ENCODE measurements at places on chromosomes 5 and 9. TPM values are rescaled to one million over a fixed set of nuclear protein-coding genes. Genes with fewer than 3 reads are reported as not detected.
A peak's percentile ranks its signal among the peaks of the same experiment; 100 is the strongest.

GRCh38 chr9:16135968-16136367 is 583.1 kb downstream of the CCDC171 start:
- no peak for DNase-seq

GRCh38 chr5:2680979-2681378 is 70.5 kb downstream of the IRX2 start:
- DNase-seq, result no peak

DNA sequence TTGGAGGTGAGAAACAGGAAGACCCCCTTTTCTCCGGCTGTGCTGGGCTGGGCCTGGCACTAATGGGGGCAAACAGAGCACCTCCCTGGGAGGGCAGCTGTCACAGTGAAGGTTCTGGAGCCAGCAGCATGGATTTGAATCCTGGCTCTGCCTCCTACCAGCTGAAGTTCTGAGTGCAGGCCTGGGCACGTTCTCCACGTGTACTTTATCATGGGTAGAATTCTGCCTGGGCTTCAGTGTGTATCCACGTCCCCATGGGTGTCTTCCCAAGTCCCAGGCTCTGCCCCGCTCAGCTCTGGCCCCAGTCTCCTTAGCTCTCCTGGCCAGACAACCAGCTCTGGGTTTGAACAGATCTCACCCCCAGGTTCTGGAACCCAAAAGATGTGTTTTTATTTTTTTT is 223.2 kb downstream of the PBX3 start:
- DNase-seq, result peak; percentile 57

DNA sequence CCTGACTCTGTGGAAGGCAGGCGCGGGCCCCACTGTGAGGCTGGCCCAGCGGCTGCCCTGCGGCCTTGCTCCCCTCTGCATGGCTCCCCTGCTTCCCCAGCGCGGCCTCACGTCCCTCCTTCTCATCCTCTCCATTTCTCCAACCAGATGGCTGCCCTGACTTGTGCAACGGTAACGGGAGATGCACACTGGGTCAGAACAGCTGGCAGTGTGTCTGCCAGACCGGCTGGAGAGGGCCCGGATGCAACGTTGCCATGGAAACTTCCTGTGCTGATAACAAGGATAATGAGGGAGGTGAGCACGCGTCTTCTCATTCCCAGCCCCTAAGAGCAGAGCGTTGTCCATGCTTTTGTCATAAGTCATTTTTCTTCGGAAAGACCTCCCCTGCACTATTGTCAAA is 129.0 kb upstream of the WWC1 start:
- no peak for DNase-seq

DNA sequence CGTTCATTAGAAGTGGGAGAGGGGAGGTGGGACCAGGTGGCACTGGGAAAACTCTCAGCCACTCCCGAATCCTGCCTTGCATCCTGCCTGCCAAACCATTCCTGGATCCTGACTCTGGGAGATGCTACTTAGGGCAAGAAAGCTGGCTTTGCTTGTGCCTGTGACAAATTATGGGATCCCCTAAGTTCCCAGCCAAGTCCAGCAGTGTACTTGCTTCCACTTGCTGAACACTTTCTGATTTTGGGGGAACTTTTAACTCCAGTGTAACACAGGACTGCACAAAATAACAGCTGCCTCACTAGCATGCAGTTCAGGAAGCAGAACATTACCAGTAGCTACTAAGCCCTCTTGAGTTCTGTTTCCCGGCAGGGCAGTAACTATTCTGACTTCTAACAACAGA is 12.5 kb upstream of the NKX2-5 start:
- no peak for DNase-seq

DNA sequence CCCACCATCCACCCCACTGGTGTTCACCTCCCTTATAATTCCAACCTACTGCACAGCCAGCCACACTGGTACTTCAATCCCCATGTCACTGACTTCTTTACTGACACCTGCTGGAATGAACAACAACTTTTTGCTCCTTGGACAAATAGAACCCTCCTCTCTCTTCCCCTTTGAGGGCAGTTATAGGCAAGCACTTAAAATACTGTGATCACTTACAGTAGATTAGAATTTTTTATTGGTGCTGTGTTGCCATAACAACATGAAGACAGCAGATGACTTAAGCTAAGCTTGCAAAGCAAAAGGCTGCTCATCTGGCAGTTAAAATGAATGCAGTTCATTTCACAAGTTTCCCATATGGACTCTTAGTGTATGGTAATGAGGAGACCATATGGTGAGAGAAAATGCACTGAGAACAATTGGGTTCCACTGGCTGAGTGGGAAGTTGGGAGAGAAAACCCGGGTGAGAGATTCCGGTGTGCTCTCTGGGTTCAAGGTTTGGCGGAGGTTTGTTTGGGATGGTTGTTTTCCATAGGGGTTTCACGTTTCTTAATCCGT is 374.3 kb downstream of the EBF1 start:
- DNase-seq, result peak; percentile 4

- DNase-seq, result peak; percentile 51
These were observed 38.3 kb upstream of the CKMT2 start for GRCh38 chr5:81194633-81195334.

DNA sequence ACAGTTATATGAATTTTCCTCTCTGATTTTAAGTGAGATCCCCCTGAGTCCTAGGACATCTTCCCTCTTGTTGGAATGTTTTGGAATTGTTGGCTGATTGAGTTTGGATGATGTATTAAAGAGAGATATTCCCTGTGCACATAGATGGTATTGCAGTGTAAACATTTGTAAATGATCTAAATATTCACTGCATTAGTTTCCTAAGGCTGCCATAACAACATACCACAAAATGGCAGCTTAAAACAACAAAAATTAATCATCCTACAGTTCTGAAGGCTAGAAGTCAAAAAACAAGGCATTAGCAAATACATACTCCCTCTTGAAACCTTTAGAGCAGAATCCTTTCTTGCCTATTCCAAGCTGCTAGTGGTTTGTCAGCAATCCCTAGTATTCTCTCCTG is 38.0 kb upstream of the MROH2B start:
- no peak for DNase-seq

DNA sequence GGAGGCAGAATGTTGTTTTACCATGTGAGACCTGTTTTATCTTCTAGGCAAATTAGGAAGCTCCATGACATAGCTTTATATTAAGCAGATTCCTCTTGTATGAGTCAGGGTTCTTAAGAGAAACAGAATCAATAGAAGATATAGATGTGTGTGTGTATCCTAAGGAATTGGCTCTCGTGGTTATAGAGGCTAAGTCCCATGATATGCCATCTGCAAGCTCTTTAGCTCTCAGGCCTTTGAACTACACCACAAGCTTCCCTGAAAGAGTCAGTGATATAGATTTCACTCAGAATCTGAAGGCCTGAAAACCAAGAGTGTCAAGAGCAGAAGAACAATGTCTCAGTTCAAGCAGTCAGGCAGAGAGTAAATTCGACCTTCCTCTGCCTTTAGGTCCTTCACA is 365.8 kb upstream of the ZNF608 start:
- peak; percentile 36 for DNase-seq

- no peak for DNase-seq
These were observed 2222.7 kb upstream of the WWC1 start for GRCh38 chr5:166068547-166069335.

- DNase-seq, result no peak
These were observed 34.9 kb upstream of the TEK start for GRCh38 chr9:27073841-27074728.

- DNase-seq, result no peak
These were observed 62.0 kb downstream of the CAVIN4 start for GRCh38 chr9:100639854-100640253.

- no peak for DNase-seq
These were observed 27.6 kb downstream of the UBE2QL1 start for GRCh38 chr5:6476313-6476661.

DNA sequence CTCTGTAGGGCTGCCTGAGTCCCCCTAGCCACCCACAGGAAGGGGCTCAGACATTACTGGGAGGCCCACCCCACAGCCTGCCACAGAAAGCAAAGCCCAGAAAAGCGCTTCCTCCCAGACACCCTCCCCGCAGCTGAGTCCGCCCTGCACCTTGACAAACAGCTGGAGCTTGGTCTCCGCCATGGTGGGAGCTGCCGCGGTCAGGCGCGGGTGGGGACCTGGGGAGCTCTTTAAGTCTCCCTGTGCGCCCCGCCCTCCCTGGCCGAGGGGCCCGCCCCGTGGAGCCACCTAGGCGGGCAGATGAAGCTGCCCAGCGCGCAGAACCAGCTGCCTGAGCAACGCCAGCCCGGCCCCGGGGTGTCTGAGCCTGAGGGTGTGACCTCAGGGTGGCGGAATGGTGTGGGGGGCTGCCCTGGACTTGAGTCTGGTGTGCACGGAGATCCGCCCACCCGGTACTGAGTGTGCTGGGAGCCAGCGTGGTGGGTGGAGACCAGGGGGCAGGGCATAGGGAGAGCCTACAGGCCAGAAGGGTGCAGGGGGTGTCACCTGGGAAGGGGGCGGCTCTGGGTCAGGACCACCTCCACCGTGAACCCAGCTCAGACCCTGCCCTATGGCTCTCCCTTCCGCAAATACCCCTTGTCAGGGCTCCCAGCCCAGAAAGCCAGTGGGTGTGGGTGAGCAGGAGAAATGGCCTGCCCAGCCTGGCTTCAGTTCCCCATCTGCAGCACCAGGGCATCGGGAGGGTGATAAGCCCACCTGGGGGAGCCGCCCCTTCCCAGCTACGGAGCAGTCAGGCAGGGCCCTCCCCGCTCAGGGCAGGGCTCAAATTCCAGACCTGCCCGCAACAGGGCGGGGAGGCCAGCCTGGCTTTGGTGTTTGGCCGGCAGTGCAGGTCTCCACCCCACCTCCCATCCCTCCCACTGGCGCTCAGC is at the start of gene CLIC3:
TSS of gene CLIC3 (minus strand) at position 208 of the 932 bp plus-strand sequence. CDS start at position 183, 25 bp downstream.
- peak; percentile 16 for DNase-seq

DNA sequence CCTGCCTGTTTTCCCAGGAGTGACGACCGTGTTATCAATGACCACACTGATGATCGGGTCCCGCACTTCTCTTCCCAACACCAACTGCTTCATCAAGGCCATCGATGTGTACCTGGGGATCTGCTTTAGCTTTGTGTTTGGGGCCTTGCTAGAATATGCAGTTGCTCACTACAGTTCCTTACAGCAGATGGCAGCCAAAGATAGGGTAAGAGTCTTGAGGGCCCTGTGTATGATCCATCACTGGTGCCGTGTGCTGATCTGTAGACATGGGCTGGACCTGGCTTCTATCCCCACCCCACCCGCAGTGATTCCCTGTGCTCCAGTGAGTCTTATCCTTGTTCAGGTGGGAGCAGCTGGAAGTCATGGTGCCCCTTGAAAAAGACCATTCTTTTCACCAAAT is 26.0 kb downstream of the GABRP start:
- peak; percentile 61 for DNase-seq

- no peak for DNase-seq
These were observed 21.4 kb upstream of the TRMT10B start for GRCh38 chr9:37732086-37732741.

DNA sequence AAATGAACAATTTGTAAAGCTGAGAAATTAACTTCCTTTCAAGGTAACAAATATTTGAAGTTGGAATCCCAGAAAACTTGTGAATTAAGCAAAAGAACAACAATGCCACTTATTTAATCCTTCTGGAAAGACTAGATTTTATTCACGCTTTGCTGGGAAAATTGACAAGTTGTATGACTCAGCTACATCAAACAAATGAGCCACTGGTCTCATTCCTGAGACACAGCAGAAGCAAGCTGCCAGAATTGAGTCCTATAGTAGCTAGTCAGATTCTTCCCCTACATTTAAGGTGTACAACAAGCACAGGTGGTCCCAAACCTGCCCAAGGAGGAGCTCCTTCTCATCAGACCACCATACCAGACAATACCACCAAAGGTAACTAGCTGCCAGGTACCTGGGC is 280.7 kb downstream of the SPOCK1 start:
- DNase-seq, result peak; percentile 85

DNA sequence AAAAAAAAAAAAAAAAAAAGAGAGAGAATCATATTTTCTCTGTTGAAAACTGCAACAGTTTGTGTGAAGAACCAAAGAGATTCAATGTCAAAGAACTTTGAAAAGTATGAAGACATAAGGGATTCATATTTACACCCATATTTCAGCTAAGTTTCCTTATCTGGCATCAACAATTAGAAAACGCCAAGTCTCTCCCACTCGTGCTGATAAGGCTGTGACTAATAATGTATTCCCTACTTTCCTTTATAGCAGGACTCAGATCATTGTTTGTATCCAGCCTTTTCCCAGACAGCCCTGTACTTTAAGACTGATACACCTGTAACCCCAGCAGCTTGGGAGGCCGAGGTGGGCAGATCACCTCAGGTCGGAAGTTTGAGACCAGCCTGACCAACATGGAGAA is 54.1 kb upstream of the STK32A start:
- no peak for DNase-seq

The PCDHA7 gene
- under 0.01 TPM for total RNA-seq

The SRA1 gene
- 48.5 TPM for total RNA-seq

The FBN2 gene
- 49.0 TPM for total RNA-seq

The FBP2 gene
- not detected for total RNA-seq

The SLC25A48 gene
- not detected for total RNA-seq
